ENCODE measurements at places on chromosomes 16 and 17. TPM values are rescaled to one million over a fixed set of nuclear protein-coding genes. Genes with fewer than 3 reads are reported as not detected.

- H3K4me3 ChIP-seq, result no peak overlapping the region
- no peak overlapping the region for H3K27ac ChIP-seq
- peak; percentile 18 for DNase-seq
- H3K36me3 ChIP-seq, result no peaks in the 10 kb centered on the region
Observed at GRCh38 chr17:33498069-33498468, 205.0 kb upstream of the ASIC2 start.

DNA sequence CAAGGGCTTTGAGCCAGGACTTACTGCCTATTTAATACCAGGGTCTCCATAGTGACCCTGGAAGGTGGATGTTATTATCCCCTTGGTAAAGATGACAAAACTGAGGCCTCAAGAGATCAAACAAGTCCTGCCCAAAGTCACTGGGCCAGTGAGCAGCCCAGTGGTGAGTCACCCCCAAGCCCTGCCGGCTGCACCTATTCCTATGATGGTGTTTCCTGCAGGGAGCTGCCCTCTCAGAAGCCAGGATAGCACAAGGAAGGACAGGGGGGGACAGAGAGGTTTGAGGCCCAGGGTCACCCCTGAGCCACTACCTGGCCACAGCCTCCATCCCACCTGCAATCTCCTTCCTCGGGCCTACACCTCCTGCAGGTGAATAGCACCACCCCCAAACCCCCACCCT, 90.9 kb downstream of the SDK2 start:
- H3K4me3 ChIP-seq, result no peak overlapping the region
- H3K27ac ChIP-seq, result no peak overlapping the region
- no peaks in the 10 kb centered on the region for H3K4me1 ChIP-seq
- H3K36me3 ChIP-seq, result no peaks in the 10 kb centered on the region

- H3K27ac ChIP-seq, result no peak overlapping the region
- H3K36me3 ChIP-seq, result no peaks in the 10 kb centered on the region
- no peaks in the 10 kb centered on the region for H3K27me3 ChIP-seq
- no peaks in the 10 kb centered on the region for H3K4me1 ChIP-seq
- peak; percentile 80 for DNase-seq
Observed at GRCh38 chr17:70968302-70968701, 799.0 kb downstream of the KCNJ2 start.

DNA sequence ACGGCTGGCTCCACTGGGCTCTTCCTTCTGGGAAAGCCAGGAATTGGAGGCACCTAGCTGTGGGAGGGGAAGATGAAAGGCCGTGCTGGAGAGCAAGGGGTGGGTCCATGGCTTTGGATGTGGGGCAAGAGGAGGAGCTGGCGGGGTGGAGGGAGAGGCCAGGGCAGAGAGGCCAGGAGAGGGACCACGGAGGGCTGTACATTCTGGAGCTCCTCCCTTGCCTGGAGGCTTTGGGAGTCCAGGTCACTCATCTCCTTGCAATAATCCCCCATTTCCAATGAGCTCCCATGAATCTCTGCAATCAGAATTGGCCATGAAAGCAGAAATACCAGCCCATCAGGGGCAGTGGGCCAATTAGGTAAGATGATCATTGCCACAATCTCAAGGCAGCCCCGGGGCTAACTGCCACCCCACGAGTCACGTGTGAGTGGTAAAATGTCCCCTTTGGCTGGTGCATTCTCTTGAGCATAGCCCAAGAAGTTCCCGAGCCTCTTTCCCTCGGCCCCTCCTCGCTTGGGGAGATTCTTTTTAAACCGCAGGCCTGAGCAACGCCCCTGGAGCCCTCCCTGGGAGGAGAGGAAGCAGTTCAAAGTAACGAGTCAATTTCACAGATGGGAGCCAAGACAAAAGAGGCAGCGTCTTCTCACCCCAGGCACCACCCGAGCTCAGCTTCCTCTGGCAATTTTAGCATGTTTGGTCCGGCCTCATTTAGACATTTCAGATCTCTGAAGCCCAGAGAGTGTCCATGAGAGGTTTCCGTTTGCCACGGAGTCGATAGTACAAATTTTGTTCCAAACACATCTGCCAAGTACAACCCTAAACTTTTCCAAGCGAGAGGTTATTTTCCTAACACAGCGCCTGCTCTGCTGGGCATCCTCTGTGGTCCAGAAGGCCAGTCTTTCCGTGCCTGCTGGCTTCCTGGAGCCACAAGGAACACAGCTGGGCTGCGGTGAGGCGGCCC, 13.4 kb downstream of the RTN4RL1 start:
- H3K4me1 ChIP-seq, result peaks cover 5% of the 10 kb centered on the region
- H3K27ac ChIP-seq, result no peak overlapping the region
- H3K27me3 ChIP-seq, result peaks cover 2% of the 10 kb centered on the region
- peak; percentile 76 for DNase-seq
- peak overlapping the region; percentile 20 for H3K4me3 ChIP-seq

GRCh38 chr16:19130852-19131824, 17.4 kb downstream of the ITPRIPL2 start:
- H3K27ac ChIP-seq, result peak overlapping the region; percentile 84
- no peak overlapping the region for H3K4me3 ChIP-seq
- no peaks in the 10 kb centered on the region for H3K27me3 ChIP-seq
- peak; percentile 84 for DNase-seq

GRCh38 chr17:79612468-79613194, 1.8 kb upstream of the RBFOX3 start:
- no peak overlapping the region for H3K27ac ChIP-seq
- no peaks in the 10 kb centered on the region for H3K36me3 ChIP-seq
- no peak overlapping the region for H3K4me3 ChIP-seq
- no peaks in the 10 kb centered on the region for H3K4me1 ChIP-seq
- DNase-seq, result peak; percentile 8

GRCh38 chr17:62581764-62582163, 45.7 kb upstream of the MRC2 start:
- H3K4me1 ChIP-seq, result no peaks in the 10 kb centered on the region
- H3K27ac ChIP-seq, result no peak overlapping the region
- peaks cover 2% of the 10 kb centered on the region for H3K36me3 ChIP-seq
- peak; percentile 26 for DNase-seq

- peaks cover 4% of the 10 kb centered on the region for H3K27me3 ChIP-seq
- H3K36me3 ChIP-seq, result no peaks in the 10 kb centered on the region
- no peak for DNase-seq
- no peaks in the 10 kb centered on the region for H3K4me1 ChIP-seq
- H3K27ac ChIP-seq, result no peak overlapping the region
Observed at GRCh38 chr17:8100111-8100510, 12.6 kb upstream of the ALOX12B start.

DNA sequence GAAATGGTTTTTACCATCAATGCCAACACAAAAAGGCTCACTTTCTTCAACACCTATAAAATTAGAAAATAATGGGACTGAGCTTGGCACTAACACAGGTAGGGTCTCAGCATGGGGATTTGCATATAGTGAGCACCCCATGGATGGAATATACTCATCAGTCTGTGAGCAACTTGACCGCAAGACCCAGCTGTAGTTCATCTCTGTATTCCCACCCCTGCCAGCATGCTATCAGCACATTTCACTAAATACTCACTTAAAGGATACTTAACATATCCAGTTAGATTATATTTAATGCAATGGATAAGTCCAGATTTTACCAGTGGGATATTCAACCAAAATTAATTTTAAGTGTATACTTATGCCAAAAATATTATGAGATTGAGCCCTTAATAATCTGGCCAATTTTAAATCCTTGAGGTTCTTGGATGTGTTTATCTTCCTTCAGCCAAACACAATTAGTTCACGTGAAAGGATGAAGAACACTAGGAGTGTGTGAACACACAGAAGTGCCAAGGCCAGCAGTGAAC, 66.7 kb downstream of the C16orf95 start:
- no peak for DNase-seq

DNA sequence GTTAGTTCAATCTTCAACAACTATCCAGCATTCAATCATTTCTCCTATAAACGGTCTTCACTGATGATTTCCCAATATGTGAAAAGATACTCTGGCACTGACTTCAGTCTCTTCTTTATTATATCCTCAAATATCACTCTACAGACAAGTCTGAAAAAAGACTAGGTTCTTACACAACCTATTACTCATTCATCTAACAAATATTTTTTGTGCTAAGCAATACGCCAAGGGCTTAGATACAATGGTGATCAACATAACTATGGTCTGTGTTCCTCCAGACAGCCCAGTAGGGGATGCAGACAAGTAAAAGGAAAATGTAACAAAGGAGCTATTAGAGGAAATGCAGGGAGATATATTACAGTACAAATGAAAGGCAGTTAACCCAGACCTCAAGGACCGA, 63.9 kb downstream of the MYO1D start:
- H3K27ac ChIP-seq, result no peak overlapping the region
- DNase-seq, result no peak
- no peaks in the 10 kb centered on the region for H3K4me1 ChIP-seq
- no peak overlapping the region for H3K4me3 ChIP-seq
- H3K36me3 ChIP-seq, result no peaks in the 10 kb centered on the region
- no peaks in the 10 kb centered on the region for H3K27me3 ChIP-seq

DNA sequence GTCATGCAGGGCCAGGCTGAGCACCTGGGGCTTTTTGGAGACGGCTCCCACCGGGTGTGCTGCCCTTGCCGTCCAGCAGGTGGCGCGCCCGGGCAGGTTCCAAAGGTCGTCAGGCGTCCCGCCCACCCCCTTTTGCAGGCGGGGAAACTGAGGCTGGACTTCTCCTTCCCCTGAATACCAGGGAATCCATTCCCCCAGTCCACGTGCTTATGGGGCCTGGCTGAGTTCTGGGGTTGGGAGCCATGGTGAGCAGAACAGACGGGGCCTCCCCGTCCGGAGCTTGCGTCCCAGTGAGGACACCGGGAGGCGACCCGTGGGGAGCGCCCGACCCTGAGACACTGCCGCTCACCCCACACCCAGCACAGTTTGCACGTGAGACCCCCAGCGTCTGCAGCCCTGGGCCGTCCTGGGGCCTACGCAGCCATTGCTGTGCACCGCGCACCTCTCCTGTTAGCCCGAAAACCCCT, 51.8 kb upstream of the JPH3 start:
- no peak overlapping the region for H3K27ac ChIP-seq
- peaks cover 2% of the 10 kb centered on the region for H3K4me1 ChIP-seq
- no peak for DNase-seq
- no peak overlapping the region for H3K4me3 ChIP-seq

DNA sequence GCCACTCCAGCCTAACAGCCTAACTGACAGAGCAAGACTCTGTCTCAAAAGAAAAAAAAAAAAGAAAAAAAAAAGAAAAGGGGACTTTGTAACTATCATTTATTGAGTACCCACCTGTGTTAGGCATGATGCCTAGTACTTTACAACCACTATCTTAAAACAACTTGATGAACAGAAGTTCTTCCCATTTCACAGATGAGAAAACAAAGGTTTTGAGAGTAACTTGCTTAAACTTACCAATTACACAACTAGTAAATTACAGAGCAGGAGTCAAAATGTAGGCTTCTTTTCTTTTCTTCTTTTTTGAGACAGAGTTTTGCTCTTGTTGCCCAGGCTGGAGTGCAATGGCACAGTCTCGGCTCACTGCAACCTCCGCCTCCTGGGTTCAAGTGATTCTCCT, 96.8 kb upstream of the CORO6 start:
- no peaks in the 10 kb centered on the region for H3K4me1 ChIP-seq
- H3K27me3 ChIP-seq, result no peaks in the 10 kb centered on the region
- no peak overlapping the region for H3K4me3 ChIP-seq
- no peak for DNase-seq
- no peaks in the 10 kb centered on the region for H3K36me3 ChIP-seq

DNA sequence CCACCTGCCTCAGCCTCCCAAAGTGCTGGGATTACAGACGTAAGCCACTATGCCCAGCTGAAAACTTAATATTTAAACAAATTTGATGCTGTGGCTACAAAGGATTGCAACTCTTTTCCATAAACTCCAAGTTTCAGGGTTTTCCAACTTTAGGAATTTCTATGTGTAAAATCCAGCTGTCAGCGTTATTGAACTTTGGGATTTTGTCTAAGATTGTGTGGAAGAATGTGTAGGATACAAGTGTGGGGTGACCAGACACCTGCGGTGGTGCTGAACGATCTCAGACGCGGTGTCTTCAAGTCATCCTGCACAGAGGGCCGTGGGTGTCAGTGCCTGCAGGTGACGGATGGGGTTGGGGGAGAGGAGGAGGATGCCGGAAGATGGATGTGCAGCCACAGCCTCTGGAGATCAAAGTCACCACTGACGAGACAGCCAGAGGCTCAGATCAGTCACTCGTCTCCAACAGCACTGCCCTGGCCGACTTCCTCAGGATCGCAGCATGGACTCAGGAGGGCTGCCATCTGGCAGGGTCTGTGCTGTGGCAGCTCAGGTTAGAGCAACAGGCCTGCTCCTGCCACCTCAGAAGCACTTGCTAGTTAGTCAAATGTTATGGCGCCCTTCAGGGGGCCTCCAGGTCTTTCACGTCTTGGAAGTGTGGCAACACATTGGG, 13.0 kb downstream of the ACSF3 start:
- H3K36me3 ChIP-seq, result peaks cover 18% of the 10 kb centered on the region
- no peak overlapping the region for H3K27ac ChIP-seq
- H3K4me3 ChIP-seq, result no peak overlapping the region

- peaks cover 2% of the 10 kb centered on the region for H3K4me1 ChIP-seq
- DNase-seq, result peak; percentile 81
- peak within 1 kb of the TSS; percentile 86 for H3K27ac ChIP-seq
- peaks cover 16% of the 10 kb centered on the region for H3K36me3 ChIP-seq
Observed at GRCh38 chr16:67150833-67151396, at the start of gene B3GNT9. Gene B3GNT9 (minus strand): TSS chr16:67150998. CDS start chr16:67150485, 513 bp downstream.

DNA sequence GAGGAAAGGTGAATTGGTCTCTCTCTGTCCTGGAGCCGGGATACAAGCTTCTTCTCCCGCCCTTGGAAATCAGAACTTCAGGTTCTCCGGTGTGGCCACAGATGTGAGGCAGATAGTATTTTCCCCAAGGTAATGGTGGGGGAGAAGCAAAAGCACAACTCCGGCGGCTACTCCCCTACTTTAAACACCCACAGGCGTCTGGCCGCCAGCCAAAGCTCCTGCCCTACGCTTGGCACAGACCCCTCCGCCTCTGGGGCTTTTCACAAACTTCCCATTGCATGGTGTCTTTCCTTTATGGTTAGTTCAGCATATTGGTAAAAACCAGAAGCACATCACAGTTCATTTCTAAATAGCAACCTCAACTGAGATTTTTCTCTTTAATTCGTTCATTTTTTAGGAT, 39.4 kb upstream of the B4GALNT2 start:
- DNase-seq, result no peak
- H3K4me1 ChIP-seq, result no peaks in the 10 kb centered on the region
- H3K27ac ChIP-seq, result no peak overlapping the region
- H3K27me3 ChIP-seq, result peaks cover 7% of the 10 kb centered on the region
- H3K36me3 ChIP-seq, result no peaks in the 10 kb centered on the region

- no peak overlapping the region for H3K4me3 ChIP-seq
- peak; percentile 48 for DNase-seq
- H3K4me1 ChIP-seq, result peaks cover 18% of the 10 kb centered on the region
Observed at GRCh38 chr17:66492561-66493005, 190.2 kb downstream of the PRKCA start.

- H3K27ac ChIP-seq, result no peak overlapping the region
- H3K4me3 ChIP-seq, result no peak overlapping the region
- peak; percentile 76 for DNase-seq
- H3K27me3 ChIP-seq, result no peaks in the 10 kb centered on the region
- no peaks in the 10 kb centered on the region for H3K36me3 ChIP-seq
- peaks cover 4% of the 10 kb centered on the region for H3K4me1 ChIP-seq
Observed at GRCh38 chr17:44587339-44587738, 30.1 kb downstream of the FZD2 start.

GRCh38 chr16:77881355-77882030, 93.1 kb downstream of the VAT1L start:
- H3K4me1 ChIP-seq, result no peaks in the 10 kb centered on the region
- H3K4me3 ChIP-seq, result no peak overlapping the region
- H3K27me3 ChIP-seq, result no peaks in the 10 kb centered on the region
- H3K27ac ChIP-seq, result no peak overlapping the region

LDAF1 gene
- 31.6 TPM for polyA plus RNA-seq

SHCBP1 gene
- polyA plus RNA-seq, result 13.0 TPM

TP53TG3D gene
- 0.28 TPM for polyA plus RNA-seq

CDH8 gene
- polyA plus RNA-seq, result not detected

HEXD gene
- 6.4 TPM for polyA plus RNA-seq

CLEC18A gene
- polyA plus RNA-seq, result not detected

CEP295NL gene
- polyA plus RNA-seq, result 0.15 TPM

MT4 gene
- polyA plus RNA-seq, result not detected

LLGL2 gene
- polyA plus RNA-seq, result 0.02 TPM

TLCD2 gene
- 3.3 TPM for polyA plus RNA-seq

KRTAP16-1 gene
- not detected for polyA plus RNA-seq

MEOX1 gene
- polyA plus RNA-seq, result not detected
